NCI-H526 treated with DMSO at 0.1 percent for 48 hours (cell line): ENCODE measurements at places on chromosomes 4 and X.

GRCh38 chr4:67083496-67083895 lies 461.8 kb downstream of the CENPC start:
- DNase-seq, result peak; percentile 25

GRCh38 chr4:48184882-48185281 lies 50.8 kb upstream of the TXK start:
- DNase-seq, result no peak

DNA sequence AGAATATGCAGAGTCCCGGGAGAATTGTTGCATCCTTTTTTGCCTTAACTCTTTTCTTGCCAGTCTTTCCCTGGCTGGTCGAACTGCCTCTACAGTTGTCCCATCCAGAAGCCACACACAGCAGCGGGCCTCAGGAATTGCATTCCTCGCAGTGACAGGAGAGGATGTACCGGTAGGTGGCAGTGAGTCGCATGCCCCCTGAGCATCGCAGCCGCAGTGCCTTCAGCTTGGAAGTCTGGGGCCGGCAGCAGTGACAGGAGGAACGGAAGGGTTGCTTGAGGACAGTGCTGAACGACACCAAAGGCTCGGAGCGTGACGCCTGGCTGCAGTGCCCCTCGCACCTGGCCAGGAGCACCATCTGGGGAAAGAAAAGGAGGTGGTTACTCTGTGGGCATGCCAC lies 23.5 kb downstream of the NDP start:
- peak; percentile 3 for DNase-seq

DNA sequence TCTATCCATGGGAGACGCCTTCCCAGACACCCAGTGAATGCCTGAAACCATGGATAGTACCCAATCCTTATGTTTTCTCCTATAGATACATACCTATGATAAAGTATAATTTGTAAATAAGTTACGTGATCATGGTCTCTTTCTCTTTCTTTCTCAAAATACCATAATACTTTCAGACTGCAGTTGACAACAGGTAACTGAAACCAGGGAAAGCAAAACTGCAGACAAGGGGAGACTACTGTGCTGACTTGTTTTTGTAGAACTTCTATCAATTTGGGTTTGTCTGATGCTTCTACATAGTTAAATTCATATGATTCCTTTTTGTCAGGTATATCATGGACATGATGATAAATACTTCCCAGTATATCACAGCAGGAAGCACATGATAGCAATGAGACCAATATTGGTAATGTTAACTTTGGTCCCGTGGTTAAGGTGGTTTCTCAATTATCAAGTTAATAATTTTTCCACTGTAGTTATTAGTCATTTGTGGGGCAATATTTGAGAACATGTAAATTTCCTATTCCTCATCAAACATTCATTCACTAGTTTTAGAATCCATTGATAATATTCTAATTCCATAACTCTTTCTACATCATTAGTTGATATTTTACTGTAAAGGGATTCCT lies 298.0 kb upstream of the TET2 start:
- DNase-seq, result no peak

DNA sequence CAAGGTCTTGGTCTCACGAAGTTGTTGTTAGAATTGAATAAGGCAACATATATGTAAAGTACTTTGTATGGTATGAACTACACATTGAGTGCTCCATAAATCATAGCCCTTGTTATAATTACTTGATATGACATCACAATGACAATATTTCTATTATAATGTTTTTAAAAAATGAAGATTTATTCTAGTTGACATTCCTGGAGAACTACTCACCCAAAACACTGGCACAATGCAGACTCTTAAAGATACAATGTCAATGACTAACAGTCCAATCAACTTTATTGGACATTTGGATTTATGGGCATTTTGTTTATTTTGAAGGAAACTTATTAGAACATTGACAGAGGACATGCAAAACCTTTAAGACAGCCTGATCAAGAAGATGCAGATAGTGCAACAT lies 55.3 kb downstream of the ASB9 start:
- no peak for DNase-seq

DNA sequence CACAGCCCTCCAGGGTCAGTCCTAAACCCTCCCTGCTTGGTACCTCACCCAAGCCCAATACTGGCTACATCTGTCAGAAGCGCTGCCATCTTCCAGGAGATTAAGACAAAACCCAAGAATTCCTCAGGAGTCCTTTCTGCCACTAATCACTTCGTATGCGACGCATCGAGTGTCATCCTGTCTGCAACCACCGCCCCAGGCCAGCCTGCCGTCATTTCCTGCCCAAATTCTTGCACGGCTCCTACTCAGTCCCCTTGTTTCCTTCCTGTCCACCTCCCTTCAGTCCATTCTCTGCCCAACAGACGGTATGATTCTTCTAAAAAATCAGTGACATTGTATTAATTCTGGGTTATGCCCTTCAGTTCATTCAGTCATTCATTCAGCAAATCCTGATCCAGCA lies 113.6 kb downstream of the NFKB1 start:
- DNase-seq, result no peak

GRCh38 chr4:110614173-110614963 lies 8.5 kb downstream of the PITX2 start:
- DNase-seq, result no peak

- no peak for DNase-seq
Observed at GRCh38 chr4:17713779-17714178, 67.6 kb downstream of the FAM184B start.

DNA sequence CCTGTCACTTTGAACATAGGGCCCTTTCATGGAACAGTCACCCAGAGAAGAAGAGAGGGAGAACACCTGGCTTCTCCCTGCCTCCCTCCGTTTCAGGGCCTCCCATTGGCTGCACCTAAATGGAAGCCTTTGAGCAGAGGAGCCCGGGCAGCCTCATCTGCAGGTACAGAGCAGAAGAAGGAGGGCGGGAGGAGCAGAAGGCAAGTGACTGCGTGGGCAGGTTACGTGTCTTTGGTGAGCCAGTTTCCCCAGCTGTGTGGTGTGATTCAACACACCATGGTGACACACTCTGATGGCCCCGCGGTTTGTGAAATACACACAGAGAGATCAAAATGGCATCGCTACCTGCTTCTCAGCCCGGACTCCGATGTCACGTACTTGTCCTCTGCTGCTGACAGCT lies 431 bp downstream of the C4orf50 start:
- no peak for DNase-seq

- DNase-seq, result no peak
Observed at GRCh38 chrX:153583433-153583832, 15.5 kb downstream of the CCNQ start.

DNA sequence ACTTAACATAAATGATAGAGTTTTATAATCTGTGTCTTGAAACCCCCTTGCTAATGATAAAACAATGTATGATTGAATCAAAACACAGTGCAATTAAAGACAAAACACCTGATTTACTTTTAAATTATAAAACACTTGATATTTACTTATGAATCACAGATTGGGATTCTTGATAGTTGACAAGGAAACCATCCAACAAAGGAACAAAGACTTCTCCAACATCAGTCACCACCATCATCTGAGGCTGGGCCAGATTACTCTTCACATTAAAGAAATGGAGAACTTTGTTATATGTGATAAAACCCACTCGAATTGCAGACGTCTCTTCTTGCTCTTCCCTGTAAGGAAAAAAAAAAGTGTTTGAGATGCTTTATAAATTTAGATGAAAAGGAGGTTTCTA lies 67.4 kb downstream of the METTL14 start:
- no peak for DNase-seq

DNA sequence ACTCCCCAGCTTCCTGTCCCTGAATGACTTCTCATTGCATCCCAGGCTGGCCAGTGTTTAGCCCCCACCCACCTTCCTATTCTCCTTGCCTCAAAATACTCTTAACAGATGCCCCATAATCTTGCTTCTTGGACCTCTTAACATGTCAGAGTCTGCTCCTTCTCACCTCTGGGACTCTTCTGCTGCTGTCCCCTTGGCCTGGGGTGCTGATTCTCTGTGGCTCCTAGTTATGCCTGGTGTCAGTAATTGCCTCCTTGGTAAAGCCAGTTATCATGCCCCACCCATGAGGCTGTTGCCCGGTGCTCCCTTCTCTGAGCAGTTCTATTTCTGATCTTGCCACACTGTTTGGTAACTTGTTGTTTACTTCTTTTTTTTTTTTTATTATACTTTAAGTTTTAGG lies 256.8 kb downstream of the STIM2 start:
- no peak for DNase-seq

GRCh38 chr4:119733431-119733830 lies 104.8 kb upstream of the PDE5A start:
- DNase-seq, result no peak

GRCh38 chr4:18194278-18194677 lies 172.7 kb upstream of the LCORL start:
- no peak for DNase-seq

GRCh38 chrX:49246541-49246940 lies 11.3 kb downstream of the CCDC22 start:
- no peak for DNase-seq

DNA sequence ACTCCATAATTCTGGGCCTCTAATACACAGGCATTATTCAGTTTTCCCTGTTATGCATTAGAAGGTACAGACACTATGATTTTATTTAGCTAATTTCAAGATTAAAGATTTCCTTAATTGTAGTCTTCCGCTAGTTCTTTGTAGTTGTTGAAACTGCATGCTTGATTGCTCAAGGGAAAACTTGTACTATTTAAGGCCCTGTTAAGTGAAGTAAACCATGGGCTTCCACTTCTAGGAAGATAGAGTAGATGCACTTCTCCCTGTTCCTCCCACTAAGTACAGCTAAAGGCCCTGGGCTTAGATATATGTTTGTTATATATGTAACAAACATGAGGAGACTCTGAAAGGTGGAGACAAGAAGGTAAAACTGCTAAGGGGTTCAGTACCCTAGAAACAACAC lies 215.8 kb upstream of the LEF1 start:
- no peak for DNase-seq

GRCh38 chr4:43163101-43163792 lies 270.7 kb downstream of the GRXCR1 start:
- no peak for DNase-seq
